ENCODE measurements at places on chromosomes 16 and 17.

- no peak for DNase-seq
These were observed 15.2 kb upstream of the HERPUD1 start for GRCh38 chr16:56916571-56917403.

DNA sequence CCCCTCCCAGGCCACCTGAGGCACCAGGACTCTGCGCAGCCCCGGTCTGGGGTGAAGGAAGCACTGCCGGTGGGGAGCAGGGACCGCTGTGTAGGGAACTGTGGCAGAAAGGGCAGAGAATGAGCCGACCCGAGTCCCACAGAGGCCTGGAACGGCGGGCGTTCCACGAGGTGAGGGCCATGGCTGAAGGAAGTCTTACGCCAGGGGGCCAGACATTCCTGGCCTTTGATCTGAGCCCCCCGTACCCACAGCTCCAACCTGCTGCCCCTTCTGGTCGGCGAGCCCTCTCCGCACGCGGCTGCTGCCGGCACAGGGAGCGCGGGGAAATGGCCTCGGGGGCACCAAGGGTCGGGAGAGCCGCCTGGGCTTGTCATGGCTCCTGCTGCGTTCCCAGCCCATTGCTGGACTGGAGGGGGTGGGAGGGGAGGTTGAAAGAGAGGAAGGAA lies 1.4 kb upstream of the WNT3 start:
- no peak for DNase-seq

- DNase-seq = no peak
These were observed 2.8 kb downstream of the CNEP1R1 start for GRCh38 chr16:50027829-50028228.

DNA sequence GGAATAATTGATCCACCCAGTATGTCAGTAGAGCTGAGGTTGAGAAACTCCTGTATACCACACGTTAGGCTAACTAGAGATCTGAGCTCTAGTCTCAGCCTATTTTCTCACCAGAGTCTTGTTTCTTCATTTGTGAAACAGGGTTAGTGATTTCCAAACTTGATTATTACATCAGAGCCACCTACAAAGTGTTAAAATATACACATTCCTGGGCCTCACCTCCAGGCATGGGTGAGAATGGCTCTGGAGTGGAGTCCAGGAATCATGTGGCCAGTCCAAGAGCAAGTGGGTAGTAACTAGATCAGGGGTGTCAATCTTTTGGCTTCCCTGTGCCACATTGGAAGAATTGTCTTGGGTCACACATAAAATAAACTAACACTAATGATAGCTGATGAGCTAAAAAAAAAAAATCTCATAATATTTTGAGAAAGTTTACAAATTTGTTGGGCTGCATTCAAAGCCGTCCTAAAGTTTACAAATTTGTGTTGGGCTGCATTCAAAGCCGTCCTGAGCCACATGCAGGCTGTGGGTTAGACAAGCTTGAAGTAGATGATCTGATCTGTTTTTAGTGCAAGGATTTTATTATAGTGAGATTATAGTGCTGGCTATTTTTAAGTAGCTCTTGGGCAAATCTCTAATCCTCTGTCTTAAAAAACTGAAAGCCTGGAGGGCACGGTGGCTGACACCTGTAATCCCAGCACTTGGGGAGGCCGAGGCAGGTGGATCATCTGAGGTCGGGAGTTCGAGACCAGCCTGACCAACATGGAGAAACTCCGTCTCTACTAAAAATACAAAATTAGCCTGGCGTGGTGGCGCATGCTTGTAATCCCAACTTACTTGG lies 20.4 kb downstream of the PRCD start:
- no peak for DNase-seq

DNA sequence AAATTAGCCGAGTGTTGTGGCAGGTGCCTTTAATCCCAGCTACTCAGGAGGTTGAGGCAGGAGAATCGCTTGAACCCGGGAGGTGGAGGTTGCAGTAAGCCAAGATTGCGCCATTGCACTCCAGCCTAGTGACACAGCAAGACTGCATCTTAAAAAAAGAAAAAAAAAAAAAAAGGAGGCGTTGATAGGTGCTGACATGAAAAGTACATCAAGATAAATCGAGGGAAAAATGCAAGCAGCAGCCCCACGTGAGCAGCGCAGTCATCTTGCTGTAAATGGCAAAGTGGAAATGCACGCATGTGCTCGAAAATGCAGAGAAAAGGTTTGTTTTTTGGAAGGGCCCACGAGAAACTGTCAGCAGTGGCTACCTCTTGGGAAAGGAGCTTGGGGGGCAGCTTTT lies 20.9 kb downstream of the MXRA7 start:
- no peak for DNase-seq

- no peak for DNase-seq
These were observed 1.5 kb upstream of the KRTAP3-1 start for GRCh38 chr17:41010441-41010840.

DNA sequence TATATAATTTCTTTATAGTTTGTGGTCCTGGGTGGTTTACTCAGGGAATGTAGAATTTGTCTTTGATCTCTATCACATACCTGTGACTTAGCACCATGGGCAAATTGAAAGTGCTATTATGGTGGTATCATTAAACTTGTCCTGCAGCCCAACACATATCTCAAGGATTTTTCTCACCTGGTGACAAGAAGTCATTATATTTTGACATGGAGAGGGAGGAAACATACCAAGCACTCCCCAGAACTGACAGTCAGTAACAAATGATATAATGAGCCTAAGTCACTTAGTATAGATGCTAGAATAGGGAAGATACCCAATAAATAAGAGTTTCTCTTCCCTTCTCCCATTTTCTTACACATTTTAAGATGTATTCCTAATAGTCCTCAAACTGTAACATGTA lies 805.5 kb upstream of the KIF2B start:
- no peak for DNase-seq

DNA sequence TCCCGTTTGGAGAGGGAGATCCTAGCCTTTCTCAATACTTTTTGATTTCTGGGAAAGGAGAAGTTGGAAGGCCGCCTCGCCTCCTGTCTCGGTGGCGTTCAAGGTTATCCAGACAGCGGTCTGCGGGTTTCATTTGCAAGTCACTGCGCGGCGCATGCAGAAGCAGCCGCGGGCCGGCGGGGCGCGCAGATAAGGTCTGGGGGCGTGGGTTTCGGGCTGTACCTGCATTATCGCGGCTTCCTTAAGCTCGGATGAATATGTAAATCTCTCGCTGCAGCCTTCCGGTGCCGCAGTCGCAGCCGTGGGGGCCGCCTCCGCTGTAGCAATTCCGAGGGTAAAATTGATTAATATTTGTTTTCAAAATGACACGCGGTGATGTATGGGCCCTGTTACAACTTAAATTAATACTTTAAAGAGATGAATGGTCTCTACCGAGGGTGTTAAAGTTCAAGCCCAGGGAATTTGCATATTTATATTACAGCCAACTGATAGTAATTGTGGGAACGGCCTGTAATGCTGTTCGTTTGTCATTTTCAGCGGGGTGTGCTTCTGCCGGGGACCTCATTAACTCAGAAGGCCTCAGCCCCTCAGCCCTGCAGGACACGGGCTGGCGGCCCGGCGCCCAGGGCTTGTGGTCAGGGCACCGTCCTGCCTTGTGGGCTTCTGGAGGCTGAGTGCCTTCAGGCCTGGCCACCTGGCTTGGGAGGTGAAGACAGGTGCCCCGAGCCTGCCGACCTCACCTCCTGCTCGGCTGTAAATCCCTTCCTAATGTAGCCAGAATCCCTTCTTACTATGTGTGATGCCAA lies 99.4 kb downstream of the CYLD start:
- peak; percentile 4 for DNase-seq

DNA sequence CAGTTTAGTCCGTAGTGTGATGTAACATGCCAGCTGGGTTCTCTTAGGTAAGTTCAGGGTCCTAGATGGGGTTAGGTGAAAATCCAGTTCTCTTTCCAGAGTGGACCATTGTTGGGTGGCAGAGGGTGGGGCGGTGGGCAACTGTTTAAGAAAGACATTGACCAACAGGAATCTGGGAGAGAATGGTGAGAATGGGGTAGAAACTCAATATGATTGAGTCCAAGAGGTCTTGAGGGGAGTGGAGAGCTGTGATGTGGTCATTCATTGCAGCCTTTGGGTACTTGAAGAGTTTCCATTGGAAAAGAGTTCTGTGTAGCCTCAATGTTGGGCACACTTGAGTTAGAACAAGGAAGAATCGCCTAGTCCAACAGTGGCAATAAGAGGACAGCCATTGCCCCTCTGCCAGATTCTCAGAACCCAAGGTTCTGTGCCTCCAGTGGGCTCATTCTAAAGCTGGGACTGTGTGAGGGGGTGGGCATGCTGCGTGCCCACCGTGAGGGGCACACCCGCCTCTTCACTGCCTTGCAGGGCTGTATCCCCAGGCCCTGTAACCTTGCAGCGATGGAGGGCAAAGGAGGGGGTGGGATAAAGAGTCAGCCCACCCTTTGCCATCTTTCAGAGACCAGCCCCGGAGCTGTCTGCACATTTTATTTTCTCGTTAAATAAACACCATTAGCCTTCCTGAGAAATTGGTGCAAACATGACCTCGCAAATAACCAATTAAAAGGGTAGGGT lies 208.1 kb downstream of the CCDC182 start:
- no peak for DNase-seq

DNA sequence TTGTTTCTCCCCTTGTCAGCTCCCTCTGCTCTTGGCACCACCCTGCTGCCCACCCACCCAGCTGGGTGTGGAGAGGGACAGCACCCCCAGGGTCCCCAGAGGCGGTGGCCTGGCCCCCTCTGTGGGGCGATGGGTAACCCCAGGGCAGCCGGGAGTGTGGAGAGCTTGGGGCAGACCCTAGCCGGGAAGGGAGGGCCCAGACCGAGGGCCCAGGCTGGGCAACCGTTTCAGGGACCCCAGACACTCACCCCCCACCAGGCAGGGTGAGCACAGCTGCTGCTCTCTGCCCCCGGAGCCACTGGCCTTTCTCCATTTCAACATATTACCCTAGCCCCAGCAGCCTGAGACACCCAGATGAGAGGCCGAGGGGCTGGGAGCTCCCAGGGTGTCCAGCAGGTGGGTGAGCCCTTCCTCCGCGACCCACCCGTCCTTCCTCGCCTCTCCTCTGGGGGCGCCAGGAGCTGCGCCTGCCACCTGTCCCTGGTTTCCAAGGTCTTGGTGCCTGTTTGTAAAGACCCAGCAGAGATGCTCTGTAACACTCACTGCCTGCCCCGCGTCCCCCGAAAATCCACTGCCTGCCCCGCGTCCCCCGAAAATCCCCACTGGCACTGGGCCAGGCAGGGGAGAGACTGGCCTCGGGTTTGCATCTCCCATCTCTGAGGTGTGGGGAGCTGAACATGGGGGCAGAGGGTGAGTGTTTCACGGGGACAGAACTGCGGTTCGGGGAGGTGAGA lies 45.4 kb downstream of the BAHCC1 start:
- DNase-seq = no peak

DNA sequence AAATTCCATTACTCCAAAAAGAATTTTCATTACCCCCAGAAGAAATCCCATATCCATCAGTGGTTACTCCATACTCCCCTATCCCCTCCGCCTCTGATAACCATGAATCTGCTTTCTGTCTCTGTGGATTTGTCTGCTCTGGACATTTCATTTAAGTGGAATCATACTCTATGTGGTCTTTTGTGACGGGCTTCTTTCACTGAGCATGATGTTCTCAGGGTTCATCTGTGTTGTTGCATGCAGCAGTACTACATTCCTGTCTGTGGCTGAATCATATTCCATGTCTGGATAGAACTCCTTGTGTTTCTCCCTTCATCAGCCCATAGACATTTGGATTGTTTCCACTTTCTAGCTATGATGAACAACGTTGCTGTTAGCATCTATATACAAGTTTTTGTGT lies 59.5 kb upstream of the IRX3 start:
- no peak for DNase-seq

DNA sequence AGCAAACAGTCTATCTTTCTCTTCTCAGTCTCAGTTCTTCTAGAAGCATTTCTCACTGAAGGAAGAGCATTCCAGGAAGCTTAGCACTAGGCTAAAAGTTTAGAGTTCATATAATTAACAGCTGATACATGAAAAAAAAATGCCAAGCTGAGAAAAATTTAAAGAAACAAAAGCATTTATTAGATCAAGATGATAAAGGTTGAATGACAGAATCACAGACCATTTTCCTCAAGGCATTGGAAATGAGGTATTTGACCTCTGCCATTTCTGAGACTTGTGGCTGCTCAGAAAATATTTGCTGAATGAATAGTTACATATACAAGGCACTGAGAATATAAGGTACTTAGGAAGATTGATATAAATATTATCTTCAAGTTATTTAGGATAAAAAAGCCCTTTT lies 901.6 kb upstream of the GOT2 start:
- no peak for DNase-seq

GRCh38 chr17:81910840-81911276 lies 341 bp downstream of the PCYT2 start:
- no peak for DNase-seq

DNA sequence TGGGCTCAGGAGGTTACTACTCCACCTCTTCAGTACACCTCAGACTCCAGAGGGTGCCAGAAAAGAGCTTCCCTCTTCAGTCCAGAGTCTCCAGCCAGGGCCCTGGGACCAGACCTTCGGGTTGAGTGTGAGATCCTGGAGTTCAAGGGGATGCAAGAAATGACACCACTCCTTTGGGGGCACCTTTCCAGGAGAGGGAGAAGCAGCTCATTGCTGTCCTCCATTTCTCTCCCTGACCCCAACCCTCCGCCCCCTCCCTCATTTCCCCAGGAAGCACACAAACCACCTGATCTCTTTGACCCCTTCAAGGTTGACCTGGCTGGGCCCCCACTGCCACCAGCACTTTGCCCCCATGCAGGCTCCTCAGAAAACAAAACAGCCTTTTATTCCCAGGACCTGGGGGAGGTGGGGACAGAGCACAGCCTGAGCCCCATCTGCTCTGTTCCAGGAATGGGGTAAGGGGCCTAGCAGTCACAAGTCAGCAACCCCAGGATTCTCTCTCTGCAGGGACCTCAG lies 21.4 kb downstream of the CDH5 start:
- no peak for DNase-seq

DNA sequence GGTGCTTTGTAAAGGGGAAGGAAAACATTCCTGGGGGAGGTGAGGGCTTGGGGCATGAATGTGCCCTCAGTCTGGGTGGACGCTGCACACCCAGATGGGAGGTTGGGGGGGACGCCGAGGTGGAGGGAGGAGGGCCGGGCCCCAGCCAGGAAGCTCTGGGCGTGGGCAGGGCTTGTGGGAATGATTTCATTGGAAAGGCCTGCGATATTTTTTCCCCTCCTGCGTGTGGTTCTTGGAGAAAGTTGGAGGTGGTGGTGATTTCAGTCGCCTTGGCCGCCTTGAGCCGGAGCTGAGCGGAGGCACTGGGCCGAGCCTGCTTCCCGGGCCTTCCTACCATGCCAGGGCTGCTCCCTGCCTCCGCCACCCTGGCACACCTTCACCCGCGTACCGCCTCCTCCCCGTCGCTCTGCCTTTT lies 26.4 kb upstream of the CLEC18A start:
- no peak for DNase-seq

DNA sequence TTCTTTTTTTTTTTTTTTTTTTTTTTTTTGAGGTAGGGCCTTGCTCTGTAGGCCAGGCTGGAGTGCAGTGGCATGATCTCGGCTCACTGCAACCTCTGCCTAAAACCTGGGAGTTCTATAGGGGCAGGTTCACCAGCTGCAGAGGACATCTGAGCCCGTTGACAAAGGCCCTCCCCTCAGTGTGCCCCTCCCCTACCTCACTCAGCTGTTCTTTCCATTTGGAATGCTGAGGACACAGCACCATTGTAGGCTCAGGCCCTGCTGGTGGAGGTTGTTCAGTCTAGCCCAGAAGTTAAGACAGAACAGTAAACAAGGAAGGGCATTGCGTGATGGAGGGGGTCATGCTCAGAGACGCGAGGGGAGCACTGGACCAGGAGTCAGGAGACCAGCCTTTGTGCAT lies 21.8 kb upstream of the KIF19 start:
- DNase-seq = no peak

GRCh38 chr17:69773081-69773480 lies 301.9 kb upstream of the KCNJ16 start:
- DNase-seq = no peak

Data from activated CD4-positive, CD25-positive, alpha-beta regulatory T cell (primary cell).